ENCODE measurements at places on chromosomes 2 and 18.

GRCh38 chr18:74489676-74490075 is 6.5 kb upstream of the CNDP2 start:
- DNase-seq, result no peak

GRCh38 chr2:6927186-6927585 is 10.0 kb downstream of the RNF144A start:
- DNase-seq, result no peak

GRCh38 chr18:10234912-10235660 is 219.3 kb upstream of the APCDD1 start:
- no peak for DNase-seq

GRCh38 chr2:157934684-157935377 is 58.7 kb upstream of the ACVR1 start:
- DNase-seq, result no peak

- DNase-seq, result no peak
Measured at GRCh38 chr2:6309415-6310255, 556.1 kb downstream of the CMPK2 start.

DNA sequence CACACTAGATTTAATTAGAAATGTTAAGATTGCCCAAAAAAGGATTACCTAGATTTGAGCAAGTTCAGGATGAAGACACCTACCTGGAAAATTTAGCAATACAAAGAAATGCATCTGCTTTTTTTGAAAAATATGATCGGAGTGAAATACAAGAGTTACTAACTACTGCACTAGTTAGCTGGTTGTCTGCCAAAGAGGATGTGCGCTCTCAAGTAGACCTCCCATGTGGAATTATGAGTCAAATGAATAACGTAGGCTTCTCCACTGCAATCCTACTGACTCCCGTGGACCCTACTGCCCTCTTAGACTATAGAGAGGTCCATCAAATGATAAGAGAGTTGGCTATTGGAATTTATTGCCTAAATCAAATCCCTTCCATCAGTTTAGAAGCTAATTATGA is 2.0 kb downstream of the ANKAR start:
- no peak for DNase-seq

DNA sequence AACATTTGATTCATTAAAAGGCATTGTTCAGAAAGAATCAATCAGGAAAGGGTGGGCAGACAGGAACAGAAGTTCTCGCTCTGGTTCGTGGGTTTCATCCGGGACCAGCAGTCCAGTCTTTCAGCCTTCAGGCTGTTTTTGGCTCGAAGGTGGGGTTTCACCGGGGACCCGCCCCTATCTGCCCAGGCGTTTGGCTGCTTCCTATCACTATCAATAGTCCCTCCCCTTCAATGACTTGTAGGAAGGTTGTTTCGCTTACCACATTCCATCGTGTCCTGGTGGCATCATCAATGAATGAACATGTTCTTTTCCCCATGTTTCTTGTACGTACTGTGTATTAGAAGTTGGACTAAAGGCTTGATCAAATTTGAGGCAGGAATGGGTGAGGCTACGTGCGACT is 130.3 kb downstream of the NEDD4L start:
- DNase-seq, result no peak

- DNase-seq, result no peak
Measured at GRCh38 chr2:101736233-101736632, 38.7 kb downstream of the MAP4K4 start.

DNA sequence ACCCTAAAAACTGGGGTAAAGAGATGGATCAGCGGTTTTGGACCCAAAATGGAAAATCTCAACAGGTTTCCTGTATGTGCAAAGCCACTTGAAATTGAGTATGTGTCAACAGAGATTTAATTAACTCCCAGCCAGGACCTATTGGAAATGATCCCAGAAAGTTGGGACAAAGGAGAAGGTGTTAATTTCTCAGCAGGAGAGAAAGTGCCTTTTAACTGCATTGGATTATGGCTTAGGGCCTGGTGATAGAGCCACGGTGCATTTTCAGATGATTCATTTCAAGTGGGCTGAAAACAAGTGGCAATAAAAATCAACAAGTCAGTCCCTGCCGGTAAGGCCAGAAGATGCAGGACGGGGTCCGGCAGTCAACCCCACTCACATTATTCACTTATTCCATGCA is 80.2 kb upstream of the BCL11A start:
- DNase-seq, result no peak

GRCh38 chr18:56505971-56506370 is 132.4 kb downstream of the TXNL1 start:
- DNase-seq, result no peak

GRCh38 chr2:32357318-32358110 is 691 bp downstream of the BIRC6 start:
- DNase-seq, result no peak

DNA sequence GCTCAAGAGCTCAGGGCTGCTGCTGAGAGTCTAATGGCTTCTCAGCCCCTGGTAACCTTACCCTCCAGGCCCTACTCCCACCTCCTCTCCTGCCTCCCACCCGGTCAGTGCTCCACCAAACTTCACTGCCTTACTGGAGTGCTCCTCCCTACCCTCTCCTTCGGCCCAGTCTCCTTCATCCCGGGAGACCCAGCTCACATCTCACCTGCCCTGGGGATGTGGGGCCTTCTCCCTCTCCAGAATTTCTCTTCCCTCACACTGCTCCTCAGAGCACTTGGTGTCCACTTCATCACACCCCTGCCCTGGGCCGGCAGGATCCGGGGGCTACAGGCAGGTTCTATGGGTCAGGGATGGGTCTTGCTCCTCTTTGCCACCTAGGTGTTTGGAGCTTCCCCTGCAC is 21.6 kb downstream of the PTPN18 start:
- no peak for DNase-seq

DNA sequence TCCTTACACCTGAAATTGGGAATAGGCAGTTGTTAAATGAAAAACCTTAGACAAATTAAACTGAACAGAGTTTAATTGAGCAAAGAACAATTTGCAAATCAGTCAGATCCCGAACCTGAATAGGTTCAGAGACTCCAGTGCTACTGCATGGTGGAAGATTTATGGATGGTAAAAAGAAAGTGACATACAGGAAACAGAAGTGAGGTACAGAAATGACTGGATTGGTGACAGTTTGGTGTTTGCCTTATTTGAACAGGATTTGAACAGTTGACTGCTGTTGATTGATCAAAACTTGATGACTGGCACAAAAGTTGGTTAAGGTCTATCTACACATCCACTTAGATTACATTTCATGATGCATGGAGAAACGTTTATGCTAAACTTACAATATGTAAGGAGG is 248.8 kb downstream of the HNMT start:
- DNase-seq, result no peak

- no peak for DNase-seq
Measured at GRCh38 chr2:164835302-164835701, 6.3 kb downstream of the COBLL1 start.

DNA sequence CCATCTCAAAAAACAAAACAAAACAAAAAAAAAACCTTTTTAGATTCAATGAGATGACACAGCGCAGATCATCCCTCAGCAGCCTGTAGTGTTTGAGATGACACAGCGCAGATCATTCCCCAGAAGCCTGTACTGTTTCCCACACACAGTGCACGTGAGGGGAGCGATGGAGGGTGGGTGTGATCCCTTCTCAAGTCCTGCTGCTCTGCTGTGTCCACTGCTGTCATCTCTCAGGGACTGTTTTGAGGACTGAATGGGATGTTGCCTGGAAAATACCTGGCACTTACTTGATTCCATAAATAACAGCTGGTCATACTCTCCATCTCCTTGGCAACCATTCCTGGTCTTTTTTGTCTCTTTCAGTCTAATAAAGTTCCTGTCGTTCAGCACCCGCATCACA is 25.7 kb downstream of the TGOLN2 start:
- DNase-seq, result no peak

DNA sequence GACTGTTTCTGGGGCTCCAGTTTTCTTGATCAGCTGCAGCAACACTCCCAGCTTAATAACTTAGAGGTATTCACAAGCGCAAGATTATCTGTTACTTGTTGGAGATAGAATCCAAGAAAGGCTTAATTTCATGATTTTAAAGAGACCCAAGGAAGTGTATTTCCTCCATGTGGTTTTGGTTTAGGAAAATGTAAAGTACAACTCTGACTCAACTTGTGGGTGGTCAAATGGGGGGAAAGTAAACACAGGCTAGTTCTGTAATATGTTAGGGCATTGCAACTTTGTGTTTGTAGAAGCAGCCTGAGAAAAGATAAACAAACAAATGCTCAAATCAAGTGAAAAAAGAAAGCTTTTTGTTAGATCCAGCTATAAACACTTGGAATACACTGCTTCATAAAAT is 90.1 kb upstream of the COL3A1 start:
- DNase-seq, result no peak

GRCh38 chr2:45585267-45585861 is 25.7 kb downstream of the SRBD1 start:
- no peak for DNase-seq

- DNase-seq, result peak; percentile 31
Measured at GRCh38 chr2:174788291-174788929, 24.1 kb upstream of the CHRNA1 start.

GRCh38 chr18:74284980-74285355 is 6.8 kb downstream of the CYB5A start:
- DNase-seq, result no peak

GRCh38 chr2:5495586-5495985 is 196.6 kb upstream of the SOX11 start:
- DNase-seq, result no peak

- no peak for DNase-seq
Measured at GRCh38 chr2:188986839-188987238, 12.7 kb downstream of the COL3A1 start.

DNA sequence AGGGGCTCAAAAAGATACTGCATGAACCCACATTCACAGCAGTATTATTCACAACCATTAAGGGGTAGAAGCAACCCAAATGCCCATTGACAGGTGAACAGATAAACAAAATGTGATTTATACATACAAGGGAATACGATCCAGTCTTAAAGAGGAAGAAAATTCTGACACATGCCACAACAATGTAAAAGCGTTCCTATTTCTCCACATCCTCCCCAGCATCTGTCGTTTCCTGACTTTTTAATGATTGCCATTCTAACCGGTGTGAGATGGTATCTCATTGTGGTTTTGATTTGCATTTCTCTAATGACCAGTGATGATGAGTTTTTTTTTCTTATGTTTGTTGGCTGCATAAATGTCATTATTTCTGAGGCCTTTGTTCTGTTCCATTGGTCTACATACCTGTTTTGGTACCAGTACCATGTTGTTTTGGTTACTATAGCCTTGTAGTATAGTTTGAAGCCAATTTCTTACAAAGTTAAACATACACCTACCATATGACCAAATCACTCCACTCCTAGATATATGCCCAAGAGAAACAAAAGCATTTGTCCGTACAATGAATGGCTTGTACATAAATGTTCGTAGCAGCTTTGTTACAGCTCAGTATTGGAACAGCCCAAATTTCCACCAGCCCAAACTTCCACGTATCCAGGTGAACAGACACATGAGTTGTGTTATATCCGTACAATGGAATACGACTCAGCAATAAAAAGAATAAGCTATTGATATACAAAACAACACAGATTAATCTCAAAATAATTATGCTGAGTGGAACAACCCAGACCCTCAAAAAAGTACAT is 85.1 kb downstream of the TMEM131 start:
- DNase-seq, result no peak

DNA sequence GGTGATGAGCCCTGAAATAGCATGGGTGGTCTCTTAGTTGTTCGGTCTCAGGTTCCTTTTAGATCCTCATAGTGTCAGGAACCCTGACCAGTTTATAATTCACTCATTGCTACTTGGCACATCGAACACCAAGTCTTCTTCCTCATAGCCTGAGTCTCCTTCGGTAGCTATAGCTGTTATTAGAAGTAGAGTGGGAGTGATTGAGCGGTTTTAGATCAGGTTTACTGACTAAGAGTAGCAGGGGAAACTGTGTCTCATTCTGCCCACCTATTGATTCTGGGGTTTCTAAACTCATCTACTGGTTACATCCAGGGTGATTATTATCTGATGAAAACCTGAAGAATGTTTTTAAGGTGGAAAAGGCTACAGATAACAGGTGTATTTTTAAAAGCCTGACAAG is 114.6 kb downstream of the SETBP1 start:
- DNase-seq, result no peak

GRCh38 chr2:177799531-177799930 is 273.0 kb downstream of the PDE11A start:
- DNase-seq, result no peak

DNA sequence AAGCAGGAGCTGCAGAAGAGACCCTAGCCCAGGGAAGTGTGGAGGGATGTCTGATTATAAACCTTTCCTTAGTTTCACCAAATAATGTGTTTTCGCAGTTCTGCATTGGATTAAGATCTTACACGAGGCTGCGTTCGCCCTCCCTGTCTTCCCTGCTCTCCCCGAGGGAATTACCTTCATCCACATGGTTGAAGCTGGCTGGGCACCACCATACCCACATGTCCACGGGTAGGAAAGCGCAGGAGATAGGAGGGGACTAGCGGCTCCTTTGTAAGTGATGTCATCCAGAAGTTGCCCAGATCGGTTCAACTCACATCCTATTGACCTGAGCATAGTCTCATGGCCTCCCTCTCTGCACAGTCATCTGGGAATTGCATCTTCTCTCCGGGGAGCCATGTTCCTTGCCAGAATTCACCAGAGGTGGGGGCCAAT is 1.1 kb downstream of the TTL start:
- no peak for DNase-seq

DNA sequence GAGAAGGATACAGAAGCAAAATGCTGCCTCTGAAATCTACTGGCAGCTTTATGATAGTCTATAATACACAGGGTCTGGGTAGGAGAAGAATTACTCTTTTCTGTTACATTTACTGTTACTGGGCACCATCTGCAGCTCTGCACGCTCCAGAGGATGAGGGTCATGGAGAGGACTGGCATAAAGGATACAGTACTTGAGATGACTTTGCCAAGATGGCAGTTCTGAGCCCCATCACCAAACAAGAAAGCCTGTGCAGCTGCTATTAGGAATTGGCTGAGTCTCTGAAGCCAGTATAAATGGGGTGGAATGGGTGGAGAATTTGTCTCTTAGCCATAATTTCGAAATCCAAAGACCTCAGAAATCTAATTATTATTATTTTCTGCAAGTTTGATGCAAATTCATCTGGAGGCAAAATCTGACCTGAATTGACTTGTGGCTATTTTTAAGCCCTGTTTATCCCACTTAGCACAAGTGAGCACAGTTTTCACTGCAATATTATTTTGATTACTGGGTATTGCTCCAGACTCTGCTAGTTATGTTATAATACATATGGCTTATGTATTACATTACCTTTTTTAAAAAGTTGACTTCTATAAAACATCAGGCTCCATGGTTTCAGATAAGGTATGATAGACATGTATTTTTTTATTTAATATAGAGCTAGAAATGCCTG is 579.5 kb downstream of the MBD2 start:
- no peak for DNase-seq

DNA sequence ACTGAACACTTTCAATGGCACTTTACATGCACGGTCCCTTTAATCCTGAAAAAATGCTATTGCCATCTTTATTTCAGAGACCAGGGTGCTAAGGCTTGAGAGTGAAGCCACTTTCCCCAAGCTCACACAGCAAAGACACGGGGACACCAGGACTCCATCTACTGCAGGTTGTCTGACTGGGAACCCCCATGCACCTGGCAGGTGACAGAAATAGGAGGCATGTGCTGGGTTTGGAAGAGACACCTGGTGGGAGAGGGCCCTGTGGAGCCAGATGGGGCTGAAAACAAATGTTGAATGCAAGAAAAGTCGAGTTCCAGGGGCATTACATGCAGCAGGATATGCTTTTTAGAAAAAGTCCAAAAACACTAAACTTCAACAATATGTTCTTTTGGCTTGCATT is 5.2 kb upstream of the EHD3 start:
- no peak for DNase-seq
